T-helper 2 cell (primary cell): ENCODE measurements at places on chromosomes 5 and 9.

DNA sequence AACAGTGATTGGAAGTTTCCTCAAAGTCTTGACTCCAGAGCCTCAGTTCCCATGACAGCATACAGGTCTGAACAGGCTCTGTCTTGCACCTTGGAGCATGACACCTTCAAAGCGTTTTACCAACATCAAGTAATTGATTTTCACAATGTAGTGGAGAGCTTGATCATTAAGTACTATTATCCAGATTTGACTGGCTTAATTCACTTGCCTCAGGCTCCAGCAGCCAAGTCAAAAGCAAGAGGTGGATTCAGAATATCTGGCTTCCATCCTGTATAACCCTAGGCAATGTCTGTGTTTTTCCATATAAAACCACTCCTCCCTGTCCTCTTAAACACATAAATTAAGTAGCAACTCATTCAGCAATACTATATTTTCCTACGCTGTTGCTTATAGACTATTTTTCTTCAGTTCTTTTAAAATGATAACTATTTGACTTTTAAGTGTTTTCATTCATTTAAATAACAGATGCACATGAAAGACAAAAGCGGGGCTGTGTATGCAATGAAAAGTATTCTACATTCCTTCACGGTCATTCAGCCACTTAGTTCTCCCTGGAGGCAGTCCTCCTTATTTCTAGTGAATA, 150.8 kb upstream of the RANBP3L start:
- no peak for DNase-seq

- DNase-seq: no peak
Observed at GRCh38 chr5:150734579-150735384, 24.0 kb downstream of the DCTN4 start.

DNA sequence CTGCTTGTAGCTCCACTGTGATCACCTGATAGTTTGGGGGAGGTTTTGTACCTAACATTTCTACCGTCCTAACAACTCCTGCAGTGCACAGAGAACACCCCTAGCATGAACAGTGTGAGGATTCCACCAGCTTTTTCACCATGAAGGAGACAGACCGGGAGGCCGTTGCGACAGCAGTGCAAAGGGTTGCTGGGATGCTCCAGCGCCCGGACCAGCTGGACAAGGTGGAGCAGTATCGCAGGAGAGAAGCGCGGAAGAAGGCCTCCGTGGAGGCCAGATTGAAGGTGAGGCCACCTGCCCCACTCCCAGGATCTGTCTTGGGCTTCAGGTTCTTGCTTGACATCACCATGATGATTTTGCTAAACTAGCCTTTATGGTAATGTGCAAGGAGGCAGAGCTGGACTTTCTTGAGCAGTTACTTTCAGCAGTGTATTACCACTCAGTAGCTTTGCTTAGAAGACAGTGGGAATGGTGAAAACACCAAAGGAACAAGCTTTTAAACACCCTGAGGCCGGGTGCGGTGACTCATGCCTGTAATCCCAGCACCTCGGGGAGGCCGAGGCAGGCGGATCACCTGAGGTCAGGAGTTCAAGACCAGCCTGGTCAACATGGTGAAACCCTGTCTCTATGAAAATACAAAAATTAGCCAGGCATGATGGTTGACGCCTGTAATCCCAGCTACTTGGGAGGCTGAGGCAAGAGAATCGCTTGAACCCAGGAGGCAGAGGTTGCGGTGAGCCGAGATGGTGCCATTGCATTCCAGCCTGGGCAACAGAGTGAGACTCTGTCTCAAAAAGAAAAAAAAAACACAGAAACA, 3.3 kb downstream of the EXOC3 start:
- no peak for DNase-seq

- DNase-seq: no peak
Observed at GRCh38 chr5:33488558-33489355, 48.0 kb downstream of the TARS1 start.

DNA sequence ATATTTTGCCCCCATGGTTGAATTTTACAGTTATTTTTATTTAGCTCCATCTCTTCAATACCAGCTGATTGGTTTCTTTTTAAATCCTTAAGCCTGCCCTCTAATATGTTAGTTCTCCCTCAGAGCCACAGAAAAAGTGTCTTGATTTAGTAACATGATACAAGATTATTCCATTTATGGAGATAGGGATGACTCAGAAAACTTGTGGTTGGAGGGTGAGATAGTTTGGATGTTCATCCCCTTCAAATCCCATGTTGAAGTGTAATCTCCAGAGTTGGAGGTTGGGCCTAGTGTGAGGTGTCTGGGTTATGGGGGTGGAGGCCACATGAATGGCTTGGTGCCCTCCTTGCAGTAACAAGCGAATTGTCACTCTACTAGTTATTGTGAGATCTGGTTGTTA, 115.7 kb downstream of the FBXO38 start:
- DNase-seq: no peak

GRCh38 chr5:126053630-126054029, 369.6 kb upstream of the GRAMD2B start:
- DNase-seq: no peak
